Central memory CD4-positive, alpha-beta T cell (primary cell): ENCODE measurements at places on chromosomes 12 and 14.

GRCh38 chr12:71392521-71393145, 47.0 kb upstream of the LGR5 start:
- no peak for DNase-seq

DNA sequence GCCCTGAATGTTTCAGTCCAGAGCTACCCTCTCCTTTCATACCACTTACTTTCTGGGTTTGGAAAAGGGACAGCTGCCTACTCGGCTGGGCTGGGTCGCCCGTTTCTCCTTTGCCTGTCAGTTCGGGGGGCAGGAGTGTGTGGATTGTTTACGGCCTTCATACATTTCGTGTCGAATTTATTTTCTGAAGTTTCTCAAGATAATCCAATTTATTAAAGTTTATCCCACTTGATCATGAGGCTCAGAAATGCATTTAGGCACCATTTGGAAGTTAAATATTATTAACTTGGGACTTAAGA, 608 bp downstream of the ZNF410 start:
- DNase-seq: no peak

- DNase-seq: no peak
Observed at GRCh38 chr14:68772761-68773381, 20.0 kb downstream of the ZFP36L1 start.

- DNase-seq: no peak
Observed at GRCh38 chr14:28758253-28758884, 8.2 kb upstream of the FOXG1 start.

DNA sequence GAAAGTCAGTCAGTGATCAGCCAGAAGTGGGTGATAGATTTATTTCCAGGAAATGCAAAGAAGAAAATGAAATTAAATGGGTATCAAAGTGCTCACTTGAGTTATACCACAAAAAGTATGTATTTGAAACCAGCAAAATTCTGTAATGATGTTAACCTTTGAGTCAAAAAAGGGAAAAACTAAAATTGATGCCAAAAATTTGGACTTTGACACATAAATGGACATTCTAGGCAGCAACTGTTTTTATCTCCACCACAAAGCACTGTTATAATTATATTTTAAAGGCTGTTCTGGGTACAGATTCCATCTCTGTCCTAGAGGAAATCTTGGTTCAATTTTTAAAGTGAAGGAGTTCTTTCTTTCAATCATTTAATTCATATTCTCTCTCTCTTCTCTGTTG, 31.7 kb upstream of the KCNJ8 start:
- no peak for DNase-seq

DNA sequence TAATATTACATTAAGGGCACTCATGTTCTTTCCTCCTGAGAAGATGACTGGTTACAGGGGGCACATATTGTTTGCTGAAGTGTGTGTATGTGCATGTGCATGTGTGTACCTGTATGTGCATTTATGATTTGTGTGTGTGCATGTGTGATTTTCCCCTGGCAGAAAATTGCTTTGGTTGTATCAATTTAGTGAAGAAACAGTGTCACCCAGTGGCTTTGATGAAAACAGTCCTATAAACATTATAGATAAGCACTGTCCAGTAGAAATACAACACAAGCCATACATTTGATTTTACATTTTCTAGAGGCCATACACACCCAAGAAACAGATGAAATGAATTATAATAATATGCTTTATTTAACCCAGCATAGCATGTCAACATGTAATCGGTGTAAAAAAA, 8.6 kb downstream of the PDE3A start:
- no peak for DNase-seq

GRCh38 chr12:30911207-30911606, 15.3 kb upstream of the TSPAN11 start:
- no peak for DNase-seq

- no peak for DNase-seq
Observed at GRCh38 chr12:91307957-91308670, 125.5 kb upstream of the DCN start.

GRCh38 chr12:111330800-111331752, 37.8 kb downstream of the PHETA1 start:
- DNase-seq: no peak

DNA sequence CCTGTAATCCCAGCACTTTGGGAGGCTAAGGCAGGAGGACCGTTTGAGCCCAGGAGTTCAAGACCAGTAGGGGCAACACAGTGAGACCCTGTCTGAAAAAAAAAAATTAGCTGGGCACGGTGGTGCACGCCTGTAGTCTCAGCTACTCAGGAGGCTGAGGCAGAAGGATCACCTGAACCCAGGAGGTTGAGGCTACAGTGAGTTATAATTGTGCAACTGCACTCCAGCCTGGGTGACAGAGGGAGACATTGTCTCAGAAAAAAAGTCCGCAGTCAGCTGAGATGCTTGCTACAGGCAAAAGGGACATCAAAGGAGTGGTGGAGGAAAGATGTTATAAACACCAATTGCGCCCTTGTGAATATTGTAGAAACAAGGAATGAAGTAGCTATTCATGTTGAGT, 77.8 kb downstream of the NDUFA12 start:
- no peak for DNase-seq

DNA sequence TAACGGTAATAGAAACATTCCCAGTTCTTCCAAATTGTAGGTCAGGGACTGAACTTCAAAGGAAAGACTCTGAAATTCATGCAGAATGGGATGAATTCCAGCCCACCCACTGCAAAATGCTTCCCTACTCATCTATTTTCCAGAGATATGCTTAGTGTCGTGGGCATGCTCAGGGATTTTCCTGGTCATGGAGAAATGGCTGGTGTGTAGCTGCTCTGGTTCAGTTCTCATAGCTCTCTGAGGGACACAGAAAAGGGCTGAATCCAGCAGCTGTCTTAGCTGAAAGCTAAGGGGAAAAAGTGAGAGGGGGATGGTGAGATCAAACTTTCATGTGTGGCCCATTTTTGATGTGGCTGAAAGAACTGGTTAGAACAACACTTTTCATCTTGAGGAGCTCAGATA, 72.9 kb upstream of the KRAS start:
- peak; percentile 16 for DNase-seq

DNA sequence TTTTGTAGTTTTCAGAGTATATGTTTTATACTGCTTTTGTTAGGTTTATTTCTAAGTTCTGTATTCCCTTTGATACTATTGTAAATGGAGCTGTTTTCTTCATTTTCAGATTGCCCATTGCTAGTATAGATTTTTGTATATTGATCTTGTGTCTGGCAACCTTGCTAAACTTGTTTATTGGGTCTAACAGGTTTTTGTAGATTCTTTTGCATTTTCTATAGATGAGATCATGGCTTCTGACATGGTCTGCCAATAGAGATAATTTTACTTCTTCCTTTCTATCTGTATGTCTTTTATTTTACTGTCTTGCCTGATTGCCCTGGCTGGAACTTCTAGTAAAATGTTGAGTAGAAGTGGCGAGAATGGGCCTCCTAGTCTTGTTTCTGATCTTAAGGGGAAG, 40.3 kb downstream of the ANKRD9 start:
- no peak for DNase-seq

DNA sequence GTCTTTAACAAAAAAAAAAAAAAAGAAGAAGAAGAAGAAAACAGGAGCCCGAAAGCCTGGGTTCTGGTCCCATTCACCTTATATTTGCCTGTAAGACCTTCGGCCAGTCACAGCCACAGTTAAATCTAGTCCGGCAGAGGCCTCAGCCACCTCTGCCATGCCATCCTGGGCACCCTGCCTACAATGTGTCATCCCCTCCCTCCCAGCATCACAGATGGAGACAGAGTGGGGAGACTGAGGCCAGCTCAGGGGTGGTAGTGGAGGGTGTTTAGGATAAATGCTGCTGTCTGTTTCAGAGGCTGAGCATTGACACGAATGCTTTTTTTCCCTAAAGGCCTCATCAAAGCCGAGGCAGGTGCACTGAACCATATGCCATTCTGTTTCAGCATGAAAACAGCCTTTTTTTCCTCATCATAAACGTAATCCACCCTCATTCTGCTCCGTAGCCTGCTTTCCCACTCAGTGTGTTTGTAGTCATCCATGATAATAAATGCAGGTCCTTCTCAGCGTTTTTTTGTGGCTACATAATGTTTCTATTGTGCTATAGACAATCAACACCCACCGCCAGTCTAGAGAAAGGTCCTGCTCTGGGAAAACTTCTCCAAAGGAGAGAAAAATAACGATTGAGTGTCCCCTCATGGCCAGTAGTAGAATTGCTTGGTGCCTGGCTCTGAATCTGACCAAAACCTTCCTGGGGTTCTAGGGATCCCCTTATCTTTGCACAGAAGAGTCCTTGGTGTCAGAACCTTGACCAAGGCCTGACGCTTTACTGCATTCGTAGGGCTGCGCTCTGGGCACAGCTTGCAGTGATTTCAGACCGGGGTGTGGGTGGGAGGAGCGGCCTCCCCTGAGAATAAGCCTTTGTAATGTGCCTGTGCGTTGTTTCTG, 41.1 kb upstream of the TSPAN9 start:
- no peak for DNase-seq

DNA sequence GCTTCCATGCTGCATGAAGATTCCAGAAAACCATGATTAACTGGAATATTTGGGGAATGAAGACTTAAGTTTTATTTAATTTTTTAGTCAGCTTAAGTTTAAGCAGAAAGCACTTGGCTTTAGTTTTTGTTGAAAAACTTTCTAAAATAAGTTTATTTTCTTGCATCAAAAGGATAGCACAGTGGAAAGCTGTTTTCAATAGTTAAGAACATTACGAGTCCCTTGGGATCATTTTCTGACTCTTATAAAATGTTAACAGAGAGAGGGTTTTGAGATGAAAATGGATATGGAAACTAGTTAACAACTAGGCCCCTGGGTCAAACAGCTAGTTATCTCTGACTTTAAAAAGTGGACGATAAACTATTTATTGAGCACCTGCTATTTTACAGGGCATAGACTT, 181.9 kb upstream of the SLC38A2 start:
- no peak for DNase-seq

GRCh38 chr14:27587103-27587502, 989.3 kb upstream of the NOVA1 start:
- no peak for DNase-seq

DNA sequence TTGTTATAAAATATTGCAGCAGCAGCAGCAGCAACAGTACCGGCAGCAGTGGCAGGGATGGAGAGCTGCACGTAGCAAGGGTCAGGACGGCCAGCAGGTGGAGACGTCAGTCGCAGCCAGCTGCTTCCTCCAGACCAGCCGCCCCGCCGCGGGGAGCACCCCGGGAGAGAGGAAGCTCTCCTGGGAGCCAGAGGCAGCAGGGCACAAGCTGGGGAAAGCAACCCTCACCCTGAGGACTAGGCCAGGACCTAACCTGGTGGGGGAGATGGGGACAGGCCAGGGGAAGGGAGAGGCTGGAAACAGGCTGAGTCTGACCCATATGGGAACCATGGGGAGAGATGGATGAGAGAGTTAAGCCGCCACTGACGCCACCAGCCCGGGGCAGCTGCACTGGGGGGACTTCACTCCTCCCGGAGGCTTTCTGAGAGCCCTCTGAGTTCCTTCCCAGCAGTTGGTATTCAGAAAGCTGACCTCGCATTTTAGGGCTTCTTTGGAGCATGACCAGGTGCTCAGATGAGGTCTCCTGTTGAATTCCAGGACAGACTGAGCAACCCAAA, 56.3 kb downstream of the SPTB start:
- DNase-seq: peak; percentile 51

- no peak for DNase-seq
Observed at GRCh38 chr14:51073731-51074130, 21.2 kb downstream of the TRIM9 start.

DNA sequence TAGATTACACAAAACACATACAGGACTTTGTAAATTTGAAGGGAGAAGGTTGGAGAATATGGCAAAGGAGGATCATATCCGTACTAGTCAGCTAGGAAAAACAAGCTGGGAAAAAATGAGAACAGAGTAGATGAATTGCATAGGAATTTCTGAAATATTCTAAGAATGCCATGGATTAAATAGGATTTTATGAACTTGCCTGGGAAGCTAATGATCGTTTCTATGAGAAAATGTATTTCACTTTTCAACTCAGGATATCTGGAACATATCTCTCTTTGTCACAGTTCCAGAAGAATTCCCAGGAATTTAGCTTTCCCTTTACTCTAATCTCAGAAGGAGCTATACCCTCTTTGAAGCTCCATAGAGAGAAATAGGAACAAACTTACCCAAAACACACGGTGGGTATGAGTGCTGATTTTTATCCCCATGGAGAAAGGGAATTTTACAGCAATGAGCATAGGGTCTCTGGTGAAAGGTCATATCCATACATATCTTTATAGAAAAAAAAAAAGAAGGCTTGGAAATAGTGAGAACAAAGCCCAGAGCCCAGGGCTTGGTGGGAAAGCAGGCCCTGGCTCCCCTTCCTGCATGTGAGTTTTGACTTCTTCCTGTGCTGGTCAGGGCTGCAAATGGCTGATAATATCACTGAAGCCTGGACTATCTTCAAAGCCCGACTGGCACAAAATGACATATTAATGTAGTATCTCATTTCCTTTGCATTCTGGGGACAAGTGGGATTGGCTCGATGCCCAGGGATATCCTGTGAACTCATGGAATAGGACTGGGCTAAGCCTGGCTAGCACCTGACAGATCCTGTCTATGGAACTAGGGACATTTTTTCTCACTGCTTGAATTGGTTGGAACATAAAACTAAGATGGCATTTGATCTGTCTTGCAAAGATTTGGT, 136.3 kb downstream of the AEBP2 start:
- no peak for DNase-seq

GRCh38 chr12:10521555-10521954, 15.9 kb downstream of the EIF2S3B start:
- DNase-seq: no peak

GRCh38 chr14:22657861-22658260, 13.7 kb upstream of the OR6J1 start:
- no peak for DNase-seq

- DNase-seq: no peak
Observed at GRCh38 chr12:14252697-14253096, 112.8 kb upstream of the ATF7IP start.

DNA sequence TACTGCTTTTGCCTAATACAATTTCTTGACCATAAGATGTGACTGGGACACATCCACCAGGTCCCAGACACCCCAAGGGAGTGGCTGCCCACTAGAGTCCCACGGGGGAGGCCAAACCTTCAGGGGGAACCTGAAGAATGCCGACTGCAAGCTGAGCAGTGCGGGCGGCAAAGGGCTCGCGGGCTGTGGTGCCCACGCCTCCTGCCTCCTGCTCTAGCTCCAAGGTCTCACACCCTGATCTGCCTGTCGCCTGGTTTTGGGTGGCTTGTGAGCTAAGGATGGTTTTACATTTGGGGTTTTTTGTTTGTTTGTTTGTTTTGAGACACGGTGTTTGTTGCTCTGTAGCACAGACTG, 75.2 kb downstream of the MOK start:
- no peak for DNase-seq

GRCh38 chr12:27576667-27577347, 52.8 kb downstream of the PPFIBP1 start:
- no peak for DNase-seq

- DNase-seq: no peak
Observed at GRCh38 chr12:42798811-42799438, 209.4 kb upstream of the PRICKLE1 start.

GRCh38 chr12:120225852-120226640, 25.1 kb upstream of the RPLP0 start:
- no peak for DNase-seq

- DNase-seq: no peak
Observed at GRCh38 chr12:13164921-13165616, 31.5 kb upstream of the EMP1 start.

- no peak for DNase-seq
Observed at GRCh38 chr12:131885543-131886057, 8.8 kb upstream of the ULK1 start.

GRCh38 chr14:26598081-26598671, 343 bp upstream of the NOVA1 start:
- DNase-seq: no peak

GRCh38 chr14:50763382-50764007, 67.5 kb downstream of the NIN start:
- no peak for DNase-seq
